T-helper 1 cell (primary cell): ENCODE measurements at places on chromosomes 1 and 21.

DNA sequence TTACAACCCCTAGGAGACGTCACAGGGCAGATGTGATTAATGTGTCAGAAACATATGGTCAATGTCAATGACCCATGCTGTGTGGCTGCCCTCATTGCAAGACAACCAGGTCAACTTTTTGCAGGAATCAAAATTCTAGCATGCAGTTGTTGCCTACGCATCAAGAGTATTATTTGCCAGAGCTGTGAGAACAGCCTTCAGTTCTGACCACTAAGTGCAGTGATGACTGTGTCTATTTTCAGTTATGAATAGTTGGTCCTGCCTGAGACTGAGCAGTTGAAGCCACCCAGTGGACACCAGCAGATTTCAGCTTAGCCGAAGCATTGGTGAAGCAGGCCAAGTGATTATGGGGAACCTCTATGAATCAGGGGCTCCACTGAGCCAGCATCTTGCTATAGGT is 47.3 kb downstream of the LYPLAL1 start:
- DNase-seq: no peak

DNA sequence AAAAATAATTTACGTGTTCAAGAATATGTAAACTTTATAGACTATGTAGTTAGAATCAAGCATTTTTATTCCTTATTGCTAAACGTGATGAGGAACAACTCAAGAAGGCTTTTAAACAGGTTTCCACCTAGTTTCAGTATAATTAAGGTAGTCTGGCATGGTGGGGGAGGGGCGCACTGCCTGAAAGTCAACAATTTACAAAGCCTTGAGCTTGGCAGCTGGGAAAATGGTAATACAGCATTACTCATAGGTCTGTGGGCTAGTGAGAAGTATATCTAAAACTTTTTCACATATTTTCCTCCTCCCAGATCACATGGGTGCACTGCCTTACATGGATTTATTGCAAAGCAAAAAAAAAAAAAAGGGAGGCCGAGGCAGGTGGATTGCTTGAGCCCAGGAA is 75.2 kb downstream of the EVI5 start:
- no peak for DNase-seq

- no peak for DNase-seq
Observed at GRCh38 chr1:161739865-161740566, 9.6 kb upstream of the DUSP12 start.

DNA sequence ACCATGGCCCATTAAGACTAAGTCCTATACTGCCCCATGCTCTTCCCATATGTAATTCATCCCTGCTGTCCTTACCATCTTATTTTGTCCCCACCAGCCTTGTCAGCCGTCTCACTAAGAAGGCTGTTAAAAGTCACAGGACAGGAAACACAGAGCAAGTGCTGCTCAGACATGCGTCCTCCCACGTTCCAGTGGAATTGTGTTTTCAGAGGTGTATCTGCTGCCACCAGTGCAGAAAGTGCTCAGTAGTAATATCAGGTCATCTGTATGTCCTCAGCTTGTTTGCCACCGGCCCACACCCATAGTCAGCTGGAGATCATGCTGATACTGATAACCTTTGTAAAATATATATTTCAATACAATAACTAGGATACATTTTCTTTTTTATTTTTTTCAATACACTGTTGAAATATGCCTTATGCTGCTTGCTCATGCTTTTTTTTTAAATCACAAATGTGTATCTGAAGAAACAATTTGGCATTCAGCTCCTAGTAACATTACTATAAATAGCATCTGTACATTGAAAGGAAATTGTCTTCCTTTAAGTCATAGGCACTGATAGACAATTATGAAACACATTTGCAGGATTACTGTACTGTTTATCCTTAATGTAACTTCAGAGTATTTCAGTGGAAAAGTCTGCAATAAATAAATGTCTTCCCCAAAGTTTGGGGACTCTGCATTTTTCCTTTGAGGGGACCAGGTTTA is 156.9 kb downstream of the EDEM3 start:
- DNase-seq: no peak

GRCh38 chr1:80441664-80442063 is 1359.1 kb upstream of the ADGRL2 start:
- no peak for DNase-seq
